ENCODE measurements at places on chromosomes 2 and 18. TPM values are rescaled to one million over a fixed set of nuclear protein-coding genes. Genes with fewer than 3 reads are reported as not detected.

INHBB gene
- total RNA-seq = not detected

EGR4 gene
- 0.36 TPM for total RNA-seq

SAG gene
- total RNA-seq = not detected

MRO gene
- total RNA-seq = 0.40 TPM

DSC3 gene
- 29.1 TPM for total RNA-seq

MROH2A gene
- not detected for total RNA-seq

ALK gene
- 0.09 TPM for total RNA-seq

MLPH gene
- total RNA-seq = 7.7 TPM

AGAP1 gene
- 44.0 TPM for total RNA-seq

TTC39C gene
- 24.7 TPM for total RNA-seq

IL37 gene
- not detected for total RNA-seq

DSG3 gene
- 0.09 TPM for total RNA-seq

METTL8 gene
- total RNA-seq = 39.6 TPM

REG1B gene
- total RNA-seq = not detected

All from mesothelial cell of epicardium (in vitro differentiated cells).